ENCODE measurements at places on chromosomes 2 and 18.

GRCh38 chr2:113972766-113973165 is 82.9 kb downstream of the ACTR3 start:
- no peak for DNase-seq

- no peak for DNase-seq
Measured at GRCh38 chr18:9771977-9772660, 64.0 kb downstream of the RAB31 start.

DNA sequence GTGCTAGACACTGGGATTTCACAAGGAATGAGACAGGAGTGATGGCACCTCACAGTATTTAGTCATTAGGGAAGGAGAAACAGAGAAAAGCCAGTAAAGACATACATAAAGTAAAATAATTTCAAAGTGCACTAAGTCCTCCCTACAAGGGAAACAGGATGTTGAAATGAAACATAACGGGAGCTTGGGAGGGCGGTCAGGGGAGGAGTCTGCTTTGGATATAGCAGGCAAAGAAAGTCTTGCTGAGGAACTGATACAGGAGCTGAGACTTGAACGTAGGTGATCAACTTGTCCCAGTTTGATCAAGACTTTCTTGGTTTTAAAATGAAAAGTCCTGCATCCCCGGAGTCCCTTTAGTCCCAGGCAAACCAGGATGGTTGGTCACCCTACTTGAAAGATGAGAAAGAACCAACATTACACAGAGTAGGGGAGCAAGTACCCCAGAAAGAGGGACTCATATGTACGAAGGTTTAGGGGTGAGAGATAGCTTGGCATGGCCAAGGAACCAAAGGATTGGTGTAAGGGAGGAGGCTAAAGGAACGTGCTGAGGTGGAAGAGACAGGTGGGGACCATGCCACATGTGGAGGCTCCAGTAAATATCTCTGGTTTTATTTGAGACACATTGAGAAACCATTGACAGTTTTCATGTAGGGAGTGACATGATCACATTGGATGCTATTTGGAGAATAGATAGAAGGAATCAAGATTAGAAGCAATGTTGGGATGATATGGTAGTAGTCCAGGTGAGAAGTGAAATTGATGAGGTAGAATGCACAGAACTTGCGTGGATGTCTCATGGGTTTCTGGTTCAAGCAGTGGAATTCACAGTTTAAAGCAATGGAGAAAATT is 28.4 kb downstream of the FBXO48 start:
- DNase-seq: no peak

- no peak for DNase-seq
Measured at GRCh38 chr2:34004936-34005335, 405.8 kb upstream of the FAM98A start.

- no peak for DNase-seq
Measured at GRCh38 chr2:7835693-7836680, 845.9 kb upstream of the ID2 start.

DNA sequence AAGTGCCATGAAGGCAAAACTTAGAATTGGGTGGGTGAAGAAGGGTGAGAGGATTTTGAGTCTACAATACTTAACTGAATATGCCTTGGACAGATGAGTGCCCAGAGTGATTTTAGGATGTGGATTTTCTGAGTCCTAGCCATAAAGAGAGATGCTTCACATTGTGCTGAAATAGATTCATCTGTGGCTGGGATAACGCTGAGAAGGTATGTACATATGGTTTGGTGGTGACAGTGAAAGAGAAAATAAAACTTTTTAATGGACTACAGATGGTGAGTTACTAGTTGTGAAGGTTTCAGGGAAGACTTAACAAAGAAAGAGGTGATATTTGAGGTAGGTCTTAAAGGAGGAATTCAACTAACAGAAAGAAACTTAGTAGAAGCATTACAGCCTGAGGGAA is 265.8 kb downstream of the AKAIN1 start:
- no peak for DNase-seq

DNA sequence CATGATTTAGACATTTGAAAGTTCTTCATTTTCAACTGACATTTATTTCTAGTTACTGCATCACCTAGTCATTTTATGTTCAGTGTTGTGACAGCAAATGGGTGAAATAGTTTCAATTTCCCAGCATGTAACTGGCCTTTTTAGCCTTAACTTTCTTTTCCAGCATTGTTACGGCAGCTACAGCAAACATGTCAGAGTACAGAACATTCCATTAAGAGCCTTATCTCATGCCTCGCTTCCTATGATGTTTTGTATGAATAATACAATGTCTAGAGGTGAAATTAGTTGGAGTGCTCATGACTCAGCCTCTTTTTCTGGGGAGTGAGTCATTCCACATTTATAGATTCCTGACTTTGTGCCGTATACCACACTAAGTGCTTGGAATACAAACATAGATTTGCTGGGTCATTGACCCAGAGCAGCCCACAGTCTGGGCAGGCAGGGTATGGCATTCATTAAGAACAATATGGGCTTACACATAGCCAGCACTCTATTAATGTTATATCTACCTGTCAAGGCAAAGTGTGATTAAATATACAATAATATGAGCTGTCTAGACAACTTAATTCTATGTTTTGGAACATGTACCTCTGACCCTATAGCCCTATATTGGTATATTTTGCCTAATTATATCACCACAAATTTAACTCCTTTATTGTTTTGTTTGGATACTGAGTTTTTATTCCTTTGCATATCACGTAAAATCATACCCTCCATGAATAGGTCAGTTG is 72.2 kb downstream of the MAP2 start:
- DNase-seq: peak; percentile 36

DNA sequence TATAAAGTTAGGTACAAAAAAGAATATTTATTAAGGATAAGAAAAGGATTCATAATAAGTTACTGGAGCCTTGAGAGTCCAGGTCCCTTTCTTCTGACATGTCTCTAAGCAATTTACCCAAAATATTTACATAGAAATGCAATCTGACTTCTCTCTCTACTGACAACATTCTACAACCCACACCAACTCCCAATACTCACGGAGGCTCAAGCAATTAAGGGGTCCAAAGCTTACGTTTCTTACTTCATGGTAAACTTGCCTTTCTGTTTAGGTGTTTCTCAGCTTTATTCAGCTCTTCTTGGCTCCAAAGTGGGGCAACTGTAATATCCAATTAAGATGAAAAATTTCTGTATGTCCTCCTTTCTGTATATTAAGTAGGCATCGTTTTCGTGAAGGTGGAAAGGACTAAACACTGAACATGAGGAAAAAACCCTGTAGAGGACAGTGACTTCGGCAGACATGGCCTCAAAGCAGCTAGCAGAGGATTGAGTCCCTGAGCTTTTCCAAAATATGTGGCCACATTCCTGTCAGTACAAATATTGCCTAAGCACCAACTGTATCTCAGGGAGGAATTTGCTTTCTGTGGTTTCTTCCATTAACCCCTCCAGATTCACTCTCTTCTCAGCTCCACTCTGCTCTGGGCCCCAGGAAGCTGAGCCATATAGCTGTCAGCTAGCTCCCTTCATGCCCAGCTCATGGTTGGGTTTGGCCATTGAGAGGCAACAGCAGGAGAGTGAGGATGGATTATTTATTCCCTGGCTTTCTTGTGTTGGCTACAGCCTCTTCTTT is 67.9 kb upstream of the GLS start:
- no peak for DNase-seq

DNA sequence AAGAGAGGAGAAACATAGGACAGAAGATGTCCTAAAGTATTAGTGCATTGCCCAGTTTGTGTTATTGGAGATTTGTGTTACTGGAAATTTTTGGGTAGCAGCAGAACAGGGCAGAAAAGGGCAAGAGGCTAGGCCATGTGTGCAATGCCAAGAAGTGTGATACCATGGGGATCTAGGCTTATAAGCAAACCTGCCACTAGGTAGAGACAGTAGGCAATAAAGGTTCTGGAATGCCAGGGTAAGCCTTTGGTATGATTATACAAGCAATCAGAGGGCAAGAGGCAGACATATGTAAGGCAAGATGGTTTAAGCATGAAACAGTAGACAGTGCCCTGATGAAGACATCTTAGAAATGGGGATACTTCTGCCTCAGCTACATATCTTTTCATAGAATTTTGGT is 12.3 kb upstream of the CERS6 start:
- DNase-seq: no peak

DNA sequence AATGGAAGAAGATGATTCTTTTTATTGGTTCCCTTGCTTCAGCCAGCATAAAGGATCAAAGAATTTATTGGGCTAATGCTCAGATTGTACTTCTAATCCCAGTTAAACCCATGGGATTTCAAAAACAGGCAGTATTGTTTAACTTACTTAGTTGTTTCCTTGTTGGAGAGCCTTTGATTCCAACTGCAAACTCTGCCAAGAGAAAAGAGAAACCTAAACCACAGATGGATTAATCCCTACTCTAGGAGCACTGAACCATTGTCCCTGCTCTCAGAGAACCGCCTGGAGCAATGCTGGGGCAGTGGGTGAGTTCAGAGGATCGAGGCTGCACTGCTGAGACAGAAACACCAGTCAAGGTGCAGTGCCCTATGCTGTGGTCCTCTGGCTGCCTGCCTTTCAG is 44.9 kb upstream of the SIGLEC15 start:
- DNase-seq: no peak

- peak; percentile 4 for DNase-seq
Measured at GRCh38 chr2:106030287-106031268, 163.5 kb downstream of the UXS1 start.

- DNase-seq: no peak
Measured at GRCh38 chr2:235579128-235579527, 85.3 kb downstream of the AGAP1 start.

- no peak for DNase-seq
Measured at GRCh38 chr2:73291461-73292315, 1.7 kb downstream of the EGR4 start.

GRCh38 chr2:241769819-241770184 is 6.8 kb upstream of the GAL3ST2 start:
- DNase-seq: peak; percentile 8

GRCh38 chr18:63843008-63843407 is 44.5 kb upstream of the SERPINB2 start:
- DNase-seq: no peak

DNA sequence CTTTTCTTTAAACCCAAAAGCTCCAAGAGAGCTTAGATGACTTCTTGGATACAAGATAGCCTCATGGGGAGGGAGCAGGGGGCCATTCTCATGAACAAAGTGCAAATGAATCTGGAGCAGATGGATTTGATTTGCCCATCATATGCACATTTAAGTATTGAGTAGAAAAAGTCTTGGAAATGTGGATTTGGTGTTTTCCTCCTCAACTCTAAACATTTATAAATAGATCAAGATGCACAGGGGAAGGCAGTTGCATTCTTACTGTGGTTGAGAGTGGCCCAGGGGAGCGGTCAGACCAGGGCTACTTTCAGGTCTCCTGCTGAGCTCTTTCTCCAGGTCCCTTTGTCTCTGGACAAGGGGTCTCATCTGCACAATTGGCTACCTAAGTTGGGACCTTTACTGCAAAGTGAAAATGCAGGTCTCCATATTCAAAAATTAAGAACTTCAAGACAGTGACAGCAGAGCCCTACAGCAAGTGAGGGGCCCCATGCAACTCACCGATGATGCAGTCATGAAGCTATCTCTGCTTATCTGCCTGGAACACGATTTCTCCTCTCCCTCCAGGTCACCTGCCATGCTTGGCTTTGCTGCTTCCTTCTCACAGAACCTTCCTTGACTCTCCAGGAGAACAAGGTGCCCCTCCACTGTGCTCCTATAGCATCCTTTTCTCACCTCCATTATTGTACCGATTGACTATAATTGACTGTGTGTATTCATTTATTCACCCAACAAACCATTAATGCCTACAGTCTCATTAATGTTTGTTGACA is 145.4 kb downstream of the LPIN1 start:
- no peak for DNase-seq

DNA sequence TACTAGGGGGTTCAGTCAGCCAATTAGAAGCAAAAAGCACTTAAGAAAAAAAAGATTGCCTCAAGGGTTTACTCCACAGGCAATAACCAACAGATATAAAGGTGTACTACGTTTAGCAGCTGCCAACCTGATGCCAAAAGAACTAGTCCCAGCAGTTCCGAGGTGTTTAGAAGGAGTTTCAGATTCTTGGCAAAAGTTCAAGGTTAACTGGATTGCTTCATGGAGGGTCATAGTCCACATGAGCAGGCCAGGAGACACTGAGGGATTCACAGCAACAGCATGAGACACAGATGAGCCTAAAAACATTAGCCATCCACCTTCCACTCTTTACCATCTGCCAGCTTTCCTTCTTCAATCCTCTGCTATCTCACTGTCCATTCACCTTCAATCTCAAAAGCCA is 4.9 kb upstream of the DNAH7 start:
- no peak for DNase-seq

DNA sequence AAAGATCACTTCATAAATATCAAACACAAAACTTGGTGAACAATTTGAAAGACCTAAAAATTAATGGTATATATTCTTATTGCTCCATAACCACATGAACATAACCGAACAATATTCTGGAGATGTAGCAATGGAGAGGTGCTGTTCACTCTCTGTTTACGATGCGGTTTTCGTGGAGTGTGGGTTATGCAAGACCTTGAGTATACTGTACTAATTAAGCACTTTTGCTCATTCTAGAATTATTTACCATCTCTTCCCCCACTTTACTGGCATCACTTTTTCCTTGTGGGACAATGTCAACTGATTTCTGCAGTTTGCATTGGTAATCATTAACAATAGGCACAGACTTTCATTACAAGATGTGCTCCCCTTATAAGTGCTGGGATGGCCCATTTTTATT is 97.6 kb downstream of the RAPH1 start:
- no peak for DNase-seq

GRCh38 chr2:32231959-32232358 is 32.7 kb downstream of the NLRC4 start:
- DNase-seq: no peak

DNA sequence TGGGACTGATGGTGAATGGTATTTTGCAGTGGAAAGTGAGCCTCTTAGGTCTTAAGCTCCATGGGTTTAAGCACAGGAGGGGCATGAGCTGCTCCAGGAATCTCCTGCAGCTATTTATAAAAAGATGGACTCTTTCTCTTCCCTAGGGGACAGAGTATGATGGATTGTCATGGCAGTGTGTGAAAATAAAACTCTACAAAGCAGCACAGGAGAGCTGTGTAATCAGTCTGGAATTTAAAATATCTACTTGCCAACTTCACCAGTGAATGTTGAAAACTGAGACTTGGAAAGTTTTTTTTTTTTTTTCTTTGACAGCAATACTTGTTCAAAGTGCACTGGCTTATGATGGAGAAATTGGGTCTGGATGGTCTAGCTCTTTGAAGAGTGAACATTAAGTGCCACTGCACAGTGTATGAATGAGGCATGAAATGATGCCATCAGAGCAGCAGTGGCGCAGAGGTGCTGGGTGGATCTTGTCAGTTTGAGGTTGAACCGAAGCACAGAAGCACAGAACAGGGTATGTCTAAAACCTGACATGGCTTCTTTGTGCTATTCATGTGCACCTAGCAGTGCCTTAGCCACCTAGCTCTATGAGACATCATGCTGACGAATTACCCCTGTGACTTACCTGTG is 245.4 kb downstream of the PTPRM start:
- DNase-seq: no peak

- no peak for DNase-seq
Measured at GRCh38 chr2:75772908-75773630, 62.4 kb upstream of the GCFC2 start.

- no peak for DNase-seq
Measured at GRCh38 chr2:215384710-215385109, 51.2 kb downstream of the FN1 start.
